Suprapubic skin (tissue), 4 donors: ENCODE measurements at places on chromosomes 6 and 20. TPM values are rescaled to one million over a fixed set of nuclear protein-coding genes. Genes with fewer than 3 reads are reported as not detected.
A peak's percentile ranks its signal among the peaks of the same experiment; 100 is the strongest.

Gene PCSK2
- total RNA-seq: 20.1 TPM

- no peaks in the 10 kb centered on the region for H3K36me3 ChIP-seq
- no peaks in the 10 kb centered on the region for H3K27me3 ChIP-seq
- H3K4me1 ChIP-seq: no peaks in the 10 kb centered on the region
- no peak overlapping the region for H3K4me3 ChIP-seq
These were observed 12.9 kb downstream of the RIPOR2 start for GRCh38 chr6:24922814-24923213.

Gene EXOC2
- total RNA-seq: 18.5 TPM

GRCh38 chr6:131250122-131250521 lies 114.9 kb downstream of the AKAP7 start:
- peak; percentile 79 for DNase-seq
- H3K4me1 ChIP-seq: peaks cover 19% of the 10 kb centered on the region
- peak overlapping the region; percentile 33 for H3K4me3 ChIP-seq

DNA sequence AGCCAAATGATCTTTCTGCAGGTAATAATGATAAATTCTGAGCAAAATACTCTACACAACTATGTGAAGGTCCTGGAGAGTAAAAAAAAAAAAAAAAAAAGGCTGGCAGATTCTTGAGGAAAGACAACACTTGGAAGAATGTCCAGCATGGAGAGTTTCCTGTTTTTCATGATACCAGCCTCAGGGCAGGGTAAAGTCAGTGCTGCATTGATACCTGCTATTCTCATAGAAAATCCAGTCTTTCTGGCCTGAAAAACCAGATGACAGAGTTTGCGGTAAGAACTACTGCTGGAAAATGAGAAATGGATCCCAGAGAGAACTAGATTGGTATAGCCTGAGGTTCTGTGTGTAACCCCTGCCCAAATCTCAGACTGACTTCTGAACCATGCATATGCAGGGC lies 89.1 kb downstream of the AFG1L start:
- no peak overlapping the region for H3K27ac ChIP-seq
- H3K4me3 ChIP-seq: no peak overlapping the region
- peaks cover 8% of the 10 kb centered on the region for H3K4me1 ChIP-seq
- no peaks in the 10 kb centered on the region for H3K27me3 ChIP-seq

Gene AP5S1
- 15.3 TPM for total RNA-seq

- peak overlapping the region; percentile 57 for H3K27ac ChIP-seq
- DNase-seq: no peak
- no peaks in the 10 kb centered on the region for H3K27me3 ChIP-seq
- peak overlapping the region; percentile 42 for H3K4me3 ChIP-seq
- H3K36me3 ChIP-seq: peaks cover 18% of the 10 kb centered on the region
These were observed 694 bp downstream of the SLC17A9 start for GRCh38 chr20:62952968-62953838.

Gene ADGRB3
- total RNA-seq: 2.2 TPM

GRCh38 chr20:19049514-19049913 lies 162.9 kb upstream of the SLC24A3 start:
- peaks cover 34% of the 10 kb centered on the region for H3K4me1 ChIP-seq
- no peak overlapping the region for H3K4me3 ChIP-seq
- H3K27ac ChIP-seq: peak overlapping the region; percentile 89
- no peaks in the 10 kb centered on the region for H3K36me3 ChIP-seq
- no peaks in the 10 kb centered on the region for H3K27me3 ChIP-seq

DNA sequence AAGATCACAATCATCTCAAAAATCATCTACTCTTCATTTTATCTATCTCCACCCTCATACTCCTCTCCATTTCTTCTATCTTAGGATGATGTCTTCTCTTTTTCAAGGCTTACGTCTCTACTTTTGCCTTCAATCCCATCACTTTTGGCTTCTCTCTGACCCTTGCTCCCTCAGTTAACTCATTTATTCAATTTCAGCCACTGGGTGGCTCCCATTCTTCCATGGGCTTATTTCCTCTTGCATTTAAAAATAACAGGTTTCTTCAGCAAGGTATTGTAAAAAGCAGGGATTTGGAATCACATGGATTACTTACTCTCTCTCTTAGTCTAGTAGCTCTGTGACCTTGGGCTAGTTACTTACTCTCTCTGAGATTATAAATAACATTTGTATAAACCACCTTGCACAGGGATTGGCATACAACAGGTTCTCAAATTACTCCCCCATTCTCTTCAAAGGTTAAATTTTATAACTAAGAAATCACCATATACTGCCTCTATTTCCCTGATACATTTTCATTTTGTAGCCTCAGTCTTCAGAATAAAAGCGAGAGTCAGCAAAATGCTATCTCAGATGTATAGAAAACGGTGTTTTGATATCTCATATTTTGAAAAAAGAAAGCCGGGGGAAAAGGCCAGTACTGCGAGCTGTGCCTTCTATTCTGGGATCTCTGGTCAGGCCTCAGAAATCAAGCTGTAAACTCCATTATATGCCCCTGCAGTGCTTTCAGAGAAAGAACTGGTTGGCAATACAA lies 5.5 kb downstream of the ZSCAN12 start:
- H3K36me3 ChIP-seq: peaks cover 42% of the 10 kb centered on the region
- no peak overlapping the region for H3K4me3 ChIP-seq
- H3K27me3 ChIP-seq: no peaks in the 10 kb centered on the region
- H3K4me1 ChIP-seq: peaks cover 15% of the 10 kb centered on the region
- H3K27ac ChIP-seq: no peak overlapping the region

DNA sequence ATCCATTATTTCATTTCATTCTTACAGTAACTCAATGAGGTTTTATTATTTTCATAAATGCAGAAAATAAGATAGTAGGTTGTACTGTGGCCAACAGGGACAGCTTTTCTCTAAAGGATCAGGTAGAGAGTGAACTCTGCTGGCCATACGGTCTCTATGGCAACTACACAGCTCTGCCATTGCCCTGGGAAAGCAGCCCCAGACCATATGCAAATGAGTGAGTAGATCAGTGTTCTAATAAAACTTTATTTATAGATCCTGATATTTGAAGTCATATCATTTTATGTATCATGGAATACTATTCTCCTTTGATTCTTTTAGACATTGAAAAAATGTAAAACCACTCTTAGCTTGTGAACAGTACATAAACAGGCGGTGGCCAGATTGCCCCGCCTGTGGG lies 192.5 kb upstream of the RREB1 start:
- H3K4me1 ChIP-seq: peaks cover 46% of the 10 kb centered on the region
- DNase-seq: no peak
- H3K27me3 ChIP-seq: no peaks in the 10 kb centered on the region

Gene OR2H2
- not detected for total RNA-seq

- H3K4me3 ChIP-seq: no peak overlapping the region
- no peaks in the 10 kb centered on the region for H3K27me3 ChIP-seq
- no peak for DNase-seq
These were observed 4.5 kb downstream of the ZDHHC14 start for GRCh38 chr6:157385482-157385881.

DNA sequence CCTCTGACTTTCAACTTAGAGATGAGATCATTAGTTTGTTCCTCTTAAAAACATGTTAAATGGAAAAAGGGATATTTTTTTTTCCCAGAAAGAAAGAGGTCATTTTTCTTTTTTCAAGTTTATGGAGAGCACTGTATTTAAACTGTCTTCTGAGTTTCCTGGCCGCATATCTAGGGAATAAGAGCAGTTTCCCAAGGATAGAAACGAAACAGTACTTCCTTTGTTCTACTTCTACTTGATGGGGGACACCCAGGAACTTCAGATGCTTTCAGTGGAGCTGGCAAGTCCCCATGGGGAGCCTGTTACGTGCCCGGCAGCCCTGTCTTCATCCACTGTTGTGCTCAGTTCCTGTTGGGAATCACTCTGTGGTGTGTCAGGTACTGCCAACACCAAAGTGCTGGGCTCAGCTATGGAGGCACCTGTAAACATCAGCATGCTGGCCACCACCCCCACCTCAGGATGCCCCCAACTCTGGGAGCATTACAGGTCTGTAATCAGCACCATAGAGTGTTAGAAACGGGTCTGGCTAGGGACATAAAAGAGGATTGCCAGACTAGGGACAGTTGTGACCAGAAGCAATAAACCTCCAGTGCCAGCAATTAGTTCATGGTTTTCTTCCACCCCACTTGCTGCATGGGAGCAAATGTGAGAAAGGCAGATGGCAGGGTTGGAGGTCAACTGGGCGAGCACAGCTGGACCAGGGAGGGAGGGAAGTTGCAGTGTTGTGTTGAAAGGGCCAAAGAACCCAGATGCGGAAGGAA lies 221.7 kb upstream of the ECI2 start:
- peaks cover 32% of the 10 kb centered on the region for H3K4me1 ChIP-seq
- no peak overlapping the region for H3K4me3 ChIP-seq
- peak overlapping the region; percentile 73 for H3K27ac ChIP-seq
- no peak for DNase-seq

Gene NRM
- total RNA-seq: 9.0 TPM

GRCh38 chr6:225121-225721 lies 67.1 kb upstream of the DUSP22 start:
- no peaks in the 10 kb centered on the region for H3K36me3 ChIP-seq

- H3K4me3 ChIP-seq: no peak overlapping the region
- no peaks in the 10 kb centered on the region for H3K27me3 ChIP-seq
- H3K27ac ChIP-seq: no peak overlapping the region
- H3K36me3 ChIP-seq: no peaks in the 10 kb centered on the region
- no peak for DNase-seq
These were observed 352.6 kb downstream of the RIMS1 start for GRCh38 chr6:72238900-72239299.

- DNase-seq: no peak
- H3K4me1 ChIP-seq: no peaks in the 10 kb centered on the region
- H3K36me3 ChIP-seq: no peaks in the 10 kb centered on the region
- no peak overlapping the region for H3K4me3 ChIP-seq
- no peak overlapping the region for H3K27ac ChIP-seq
These were observed 437.7 kb downstream of the COL12A1 start for GRCh38 chr6:74768120-74768519.

DNA sequence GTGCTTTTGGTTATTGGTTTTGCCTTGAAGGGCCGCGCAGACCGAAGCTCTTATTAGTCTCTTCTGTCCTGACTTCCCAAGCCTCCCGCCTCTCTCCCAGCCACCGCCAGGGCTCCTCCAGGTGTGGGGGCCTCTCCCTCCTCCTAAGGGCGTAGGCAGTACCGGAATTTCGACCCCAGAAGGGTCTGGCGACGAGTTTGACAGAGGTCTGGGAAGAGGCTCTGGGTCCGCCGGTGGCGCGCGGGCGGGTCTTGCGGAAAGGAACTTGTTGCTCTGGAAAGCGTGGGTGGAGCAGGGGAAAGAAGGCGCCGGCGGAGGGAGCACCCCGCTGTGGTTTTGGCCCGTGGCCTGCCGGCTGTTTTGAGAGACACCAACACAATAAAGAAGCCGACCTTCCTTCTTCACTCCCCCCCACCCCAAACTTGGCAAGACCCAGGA lies 1.8 kb downstream of the PCSK2 start:
- no peaks in the 10 kb centered on the region for H3K36me3 ChIP-seq
- H3K4me3 ChIP-seq: peak overlapping the region; percentile 41
- no peak overlapping the region for H3K27ac ChIP-seq
- no peak for DNase-seq

Gene SYCP2
- total RNA-seq: 5.0 TPM

DNA sequence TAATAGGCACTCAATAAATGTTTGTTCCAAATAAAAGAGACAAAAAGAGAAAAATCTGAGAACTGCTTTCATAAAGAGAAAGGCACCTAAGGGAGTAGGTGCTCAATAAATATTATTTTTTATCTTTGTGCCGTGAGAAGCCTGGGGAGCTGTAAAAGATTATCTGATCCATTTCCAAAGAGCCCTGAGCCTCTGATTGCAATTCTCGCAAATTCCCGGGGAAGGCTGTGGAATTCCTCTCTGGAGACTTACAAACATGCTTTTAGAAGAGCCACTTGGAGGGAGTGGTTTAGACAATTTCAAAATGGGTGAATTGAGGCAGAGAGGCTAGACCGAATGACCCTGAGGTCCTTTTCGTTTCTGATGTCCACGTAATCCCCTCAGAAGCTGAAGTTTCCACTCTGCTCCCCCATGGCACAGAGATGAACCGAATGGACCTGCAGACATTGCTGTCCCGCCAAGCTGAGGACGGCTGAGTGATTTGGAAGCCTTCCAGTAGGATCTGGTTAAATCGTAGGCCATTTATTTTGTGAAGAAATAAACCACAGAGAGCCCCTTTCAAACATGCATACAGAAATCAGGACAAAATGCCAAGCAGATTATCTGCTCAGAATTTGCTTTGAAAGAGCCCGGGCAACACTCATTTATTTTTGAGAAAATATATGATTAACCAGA lies 77.8 kb downstream of the PKHD1 start:
- no peaks in the 10 kb centered on the region for H3K27me3 ChIP-seq
- H3K27ac ChIP-seq: no peak overlapping the region
- no peak for DNase-seq
- no peaks in the 10 kb centered on the region for H3K36me3 ChIP-seq
- no peaks in the 10 kb centered on the region for H3K4me1 ChIP-seq

Gene RIMS4
- 1.2 TPM for total RNA-seq

DNA sequence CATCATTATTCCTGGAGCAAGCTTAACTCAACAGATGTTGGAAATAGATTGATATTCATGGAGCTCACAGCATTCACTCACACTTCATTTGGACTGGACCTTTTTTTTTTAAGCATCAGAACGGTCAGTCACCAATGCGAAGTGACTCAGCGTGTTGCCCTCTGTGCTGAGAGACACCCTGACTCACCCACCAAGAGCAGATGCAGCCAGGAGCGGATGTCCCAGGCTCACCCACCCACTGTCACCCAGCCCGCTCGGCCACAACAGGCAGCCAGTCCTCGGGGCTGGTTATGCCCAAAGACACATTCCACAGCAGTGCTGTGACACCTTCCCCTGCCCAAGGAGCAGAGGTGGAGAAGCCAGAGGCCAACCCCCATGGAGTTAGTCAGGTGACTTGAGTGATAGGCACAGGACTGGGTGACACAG lies 15.7 kb downstream of the RNASET2 start:
- no peaks in the 10 kb centered on the region for H3K4me1 ChIP-seq
- no peak overlapping the region for H3K4me3 ChIP-seq
- peaks cover 33% of the 10 kb centered on the region for H3K36me3 ChIP-seq
- no peak for DNase-seq

DNA sequence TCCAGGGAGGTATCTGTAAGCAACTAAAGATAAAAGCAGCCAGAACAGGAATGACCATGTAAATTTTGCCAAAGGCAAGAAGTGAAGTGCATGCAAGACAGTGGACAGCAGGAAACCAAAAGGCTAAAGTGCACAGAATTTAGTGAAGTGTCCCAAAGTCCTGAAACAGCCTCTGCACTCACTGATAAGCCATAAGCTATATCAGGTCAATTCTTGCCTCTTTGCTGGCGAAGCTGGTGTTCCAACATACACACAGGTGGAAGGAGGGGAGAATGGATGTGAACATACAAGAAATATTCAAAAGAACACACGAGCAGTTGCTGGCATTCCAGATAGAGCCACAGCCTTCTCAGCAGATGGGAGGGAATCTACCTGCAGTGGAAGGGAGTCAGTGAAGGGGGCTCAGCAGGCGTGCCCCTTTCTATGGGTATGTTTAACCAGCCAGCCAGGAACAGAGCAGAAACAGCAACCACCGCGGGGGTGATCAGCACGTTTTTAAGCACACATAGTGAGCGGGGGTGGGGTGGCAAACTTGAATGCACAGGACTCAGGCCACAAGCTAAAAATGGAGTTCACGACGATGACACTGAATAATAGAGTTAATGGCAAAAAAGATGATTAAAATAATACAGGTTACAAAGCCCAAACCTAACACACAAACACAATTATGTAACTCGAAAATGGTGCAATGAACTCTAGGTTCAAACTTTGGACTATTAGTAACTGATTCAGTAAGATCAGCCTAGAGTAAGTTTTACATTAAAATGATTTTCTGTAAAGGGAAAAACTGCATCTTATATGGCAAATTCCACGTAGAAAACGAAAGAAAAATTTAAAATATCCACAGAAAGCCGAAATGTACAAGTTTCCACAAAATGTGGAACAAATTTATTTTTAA lies 1.2 kb downstream of the ECI2 start:
- H3K4me1 ChIP-seq: peaks cover 19% of the 10 kb centered on the region
- H3K27ac ChIP-seq: peak overlapping the region; percentile 92
- no peak for DNase-seq

Gene SLC25A27
- total RNA-seq: 23.7 TPM
